Glutamatergic neuron (in vitro differentiated cells): ENCODE measurements at places on chromosomes 16 and 17. TPM values are rescaled to one million over a fixed set of nuclear protein-coding genes. Genes with fewer than 3 reads are reported as not detected.

Gene BHLHA9
- total RNA-seq = not detected

Gene USP43
- 0.22 TPM for total RNA-seq

Gene CD68
- not detected for total RNA-seq

Gene SEZ6
- 6.7 TPM for total RNA-seq

GRCh38 chr16:19939553-19939952 lies 54.9 kb upstream of the GPRC5B start:
- no peak overlapping the region for H3K27ac ChIP-seq
- H3K4me3 ChIP-seq = peak overlapping the region; percentile 31
- H3K27me3 ChIP-seq = peaks cover 10% of the 10 kb centered on the region
- no peaks in the 10 kb centered on the region for H3K36me3 ChIP-seq
- no peak for DNase-seq

- H3K36me3 ChIP-seq = peaks cover 6% of the 10 kb centered on the region
- H3K27me3 ChIP-seq = peaks cover 21% of the 10 kb centered on the region
- H3K4me1 ChIP-seq = peaks cover 20% of the 10 kb centered on the region
- H3K27ac ChIP-seq = no peak overlapping the region
- no peak overlapping the region for H3K4me3 ChIP-seq
These were observed 55.9 kb downstream of the NXN start for GRCh38 chr17:923633-924032.

- peaks cover 7% of the 10 kb centered on the region for H3K36me3 ChIP-seq
- no peaks in the 10 kb centered on the region for H3K4me1 ChIP-seq
- peaks cover 2% of the 10 kb centered on the region for H3K27me3 ChIP-seq
- no peak for DNase-seq
These were observed 346.2 kb downstream of the FOXL1 start for GRCh38 chr16:86924537-86924936.

GRCh38 chr17:7790150-7790549 lies 43.9 kb upstream of the KDM6B start:
- H3K27ac ChIP-seq = no peak overlapping the region
- H3K36me3 ChIP-seq = no peaks in the 10 kb centered on the region
- H3K4me3 ChIP-seq = no peak overlapping the region
- H3K4me1 ChIP-seq = peaks cover 3% of the 10 kb centered on the region

DNA sequence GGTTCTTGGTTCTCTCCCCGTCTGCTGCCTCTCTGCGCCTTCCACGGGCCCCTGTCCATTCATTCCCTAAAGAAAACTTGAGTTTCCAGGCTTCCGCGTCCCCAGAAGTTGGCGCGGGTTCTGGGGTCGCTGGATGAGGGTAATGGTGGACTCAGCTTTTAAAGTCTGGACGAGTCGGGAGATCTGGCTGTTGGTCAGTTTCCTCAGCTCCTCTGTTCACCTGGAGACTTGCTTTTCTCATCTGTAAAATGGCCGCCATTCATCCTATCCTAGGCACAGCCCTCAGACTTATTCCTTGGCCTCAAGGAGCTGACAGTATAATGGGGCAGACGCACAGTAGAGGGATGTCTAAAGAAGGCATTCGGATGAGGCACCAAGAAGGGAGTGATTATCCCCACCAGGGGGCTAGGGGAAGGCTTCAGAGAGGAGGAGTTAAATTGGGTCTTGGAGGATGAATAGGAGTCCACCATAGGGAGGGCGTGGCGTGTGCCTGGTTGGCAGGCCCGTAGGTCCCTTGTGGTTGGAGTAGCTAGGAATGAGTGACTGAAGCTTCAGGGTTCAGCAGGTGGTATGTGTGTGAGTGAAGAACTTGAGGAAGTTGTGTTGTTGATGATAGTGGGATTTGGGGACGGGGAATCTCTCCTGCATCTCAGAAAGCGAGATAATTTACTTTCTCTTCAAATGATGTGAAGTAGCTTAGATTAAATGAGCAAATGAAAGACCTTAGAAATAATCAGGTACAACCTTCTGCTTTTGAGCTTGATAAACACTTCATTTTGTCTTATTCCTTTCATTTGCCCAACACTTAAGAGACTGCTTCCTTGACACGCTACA lies 652 bp downstream of the VPS35L start:
- H3K27me3 ChIP-seq = peaks cover 3% of the 10 kb centered on the region
- H3K36me3 ChIP-seq = no peaks in the 10 kb centered on the region

- peak overlapping the region; percentile 82 for H3K27ac ChIP-seq
- no peaks in the 10 kb centered on the region for H3K36me3 ChIP-seq
- DNase-seq = no peak
- H3K27me3 ChIP-seq = no peaks in the 10 kb centered on the region
- H3K4me1 ChIP-seq = peaks cover 27% of the 10 kb centered on the region
These were observed 76.3 kb downstream of the TANC2 start for GRCh38 chr17:63042256-63042812.

GRCh38 chr17:55237841-55238178 lies 26.9 kb upstream of the HLF start:
- peaks cover 2% of the 10 kb centered on the region for H3K4me1 ChIP-seq
- no peaks in the 10 kb centered on the region for H3K36me3 ChIP-seq
- DNase-seq = no peak
- H3K27me3 ChIP-seq = peaks cover 2% of the 10 kb centered on the region
- H3K4me3 ChIP-seq = peak overlapping the region; percentile 75
- peak overlapping the region; percentile 45 for H3K27ac ChIP-seq

DNA sequence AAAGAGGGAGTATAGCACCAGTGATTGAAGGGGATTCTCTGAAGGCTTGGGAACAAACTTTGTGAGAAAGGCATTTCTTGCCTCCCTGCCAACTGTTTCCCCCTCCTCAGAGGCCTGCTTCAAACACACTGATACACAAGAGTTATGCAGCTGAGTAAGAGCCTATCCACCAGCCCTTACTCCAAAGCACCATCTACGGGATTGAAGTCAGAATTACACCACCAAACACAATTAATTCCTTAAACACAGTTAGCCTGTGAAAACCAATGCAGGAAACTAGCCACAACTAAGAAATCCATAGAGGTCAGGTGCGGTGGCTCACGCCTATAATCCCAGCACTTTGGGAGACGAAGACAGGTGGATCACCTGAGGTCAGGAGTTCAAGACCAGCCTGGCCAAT lies 138.3 kb downstream of the SHCBP1 start:
- DNase-seq = no peak
- H3K36me3 ChIP-seq = peaks cover 6% of the 10 kb centered on the region
- H3K4me3 ChIP-seq = no peak overlapping the region
- H3K4me1 ChIP-seq = no peaks in the 10 kb centered on the region
- no peaks in the 10 kb centered on the region for H3K27me3 ChIP-seq

GRCh38 chr16:72355561-72355960 lies 183.6 kb upstream of the PMFBP1 start:
- no peak for DNase-seq
- H3K27ac ChIP-seq = no peak overlapping the region
- peaks cover 3% of the 10 kb centered on the region for H3K27me3 ChIP-seq
- H3K4me3 ChIP-seq = no peak overlapping the region
- no peaks in the 10 kb centered on the region for H3K36me3 ChIP-seq
- no peaks in the 10 kb centered on the region for H3K4me1 ChIP-seq
